Jurkat, Clone E6-1 (cell line): ENCODE measurements at places on chromosomes 4 and X.

GRCh38 chr4:123378794-123379193, 17.8 kb upstream of the SPRY1 start:
- no peak for DNase-seq

GRCh38 chrX:28910487-28910886, 323.2 kb downstream of the IL1RAPL1 start:
- DNase-seq = no peak

- no peak for DNase-seq
Observed at GRCh38 chrX:53354669-53355068, 67.8 kb downstream of the SMC1A start.

- DNase-seq = no peak
Observed at GRCh38 chr4:165288639-165289422, 38.6 kb upstream of the MSMO1 start.

- no peak for DNase-seq
Observed at GRCh38 chrX:50099331-50099730, 101.5 kb downstream of the AKAP4 start.

GRCh38 chrX:70452143-70452733, 7.6 kb downstream of the DLG3 start:
- peak; percentile 21 for DNase-seq

DNA sequence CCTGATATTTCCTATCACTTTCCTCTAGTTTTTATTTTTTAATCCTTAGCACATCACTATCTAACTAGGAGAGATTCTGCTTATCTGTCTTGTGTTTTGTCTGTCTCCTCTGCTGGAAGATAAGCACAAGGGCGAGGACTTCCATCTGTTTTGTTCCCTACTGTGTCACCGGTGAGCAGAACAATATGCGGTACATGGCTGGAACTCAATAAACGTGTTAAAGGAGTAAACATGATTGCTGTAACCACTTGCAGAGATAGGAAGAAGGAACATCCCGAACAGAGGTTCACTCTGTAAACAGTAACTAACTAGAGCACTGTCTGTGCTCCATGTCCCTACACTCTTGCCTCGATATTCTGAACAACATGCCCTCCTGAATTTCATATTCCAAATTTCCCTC, 5.2 kb downstream of the HS3ST1 start:
- DNase-seq = no peak
